AG04449 (cell line): ENCODE measurements at places on chromosomes 11 and 22.

- DNase-seq = no peak
Observed at GRCh38 chr11:19910931-19911330, 198.3 kb downstream of the NAV2 start.

- no peak for DNase-seq
Observed at GRCh38 chr11:120974965-120975364, 48.9 kb upstream of the TBCEL start.

- DNase-seq = no peak
Observed at GRCh38 chr11:32417806-32418205, 17.5 kb downstream of the WT1 start.

- DNase-seq = no peak
Observed at GRCh38 chr11:125871391-125872137, 15.9 kb upstream of the HYLS1 start.

DNA sequence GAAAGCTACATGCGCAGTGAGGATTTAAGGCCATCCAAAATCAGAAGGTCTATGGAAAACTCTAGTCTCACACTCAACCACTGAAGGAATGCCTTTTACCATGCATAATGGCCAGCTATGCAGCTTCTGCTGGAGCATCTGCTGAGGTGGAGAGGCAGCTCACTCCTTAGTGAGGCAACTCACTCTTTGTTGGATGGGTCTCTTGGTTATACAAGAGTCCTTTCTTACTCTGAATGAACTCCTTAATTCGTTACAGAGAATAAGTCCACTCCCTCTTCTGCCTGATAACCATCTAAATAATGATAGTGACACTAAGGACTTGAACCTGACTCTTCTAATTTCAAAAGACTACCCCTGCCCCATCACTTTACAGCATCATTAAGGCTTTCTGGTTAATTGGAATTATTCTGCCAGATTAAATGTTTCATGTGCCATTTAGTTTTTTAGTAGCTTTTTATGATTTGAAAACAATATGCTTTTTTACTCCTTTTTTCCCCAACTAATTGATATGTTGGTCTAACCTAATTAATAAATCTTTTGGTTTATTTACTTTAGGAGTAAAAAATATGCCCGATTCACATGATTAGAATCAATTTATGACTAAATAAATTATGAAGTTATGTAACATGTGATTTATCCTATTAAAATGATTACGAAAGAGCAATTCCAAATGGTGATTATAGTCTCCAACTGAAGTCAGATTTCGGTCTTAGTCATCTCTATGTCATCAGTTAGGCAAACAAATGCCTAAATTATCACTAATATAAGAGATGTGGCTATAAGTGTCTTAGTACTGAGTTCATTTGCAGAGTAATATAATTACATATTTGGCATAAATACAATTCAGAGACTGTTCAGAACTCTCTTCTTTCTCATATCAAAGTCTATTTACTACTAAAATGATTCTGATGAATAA, 286.7 kb upstream of the CCDC90B start:
- peak; percentile 24 for DNase-seq

DNA sequence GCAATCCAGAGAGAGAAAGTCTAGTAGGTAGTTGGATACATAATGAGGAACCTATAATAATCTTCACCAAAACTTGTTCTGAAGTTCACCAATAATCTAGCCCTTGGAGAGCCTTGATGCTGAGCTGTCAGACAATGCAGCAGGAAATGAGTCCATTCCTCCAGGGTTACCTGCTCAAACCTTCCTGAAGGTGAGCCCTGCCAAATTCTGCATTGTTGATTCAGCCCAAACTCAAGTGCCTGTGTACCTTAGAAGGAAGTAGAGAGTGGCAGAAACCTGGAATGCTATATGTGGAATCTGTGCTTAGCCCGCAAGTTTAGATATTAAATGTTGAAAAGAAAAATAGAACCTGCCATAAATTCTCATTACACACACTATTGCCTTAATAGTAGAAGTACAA, 77.4 kb upstream of the SPON1 start:
- DNase-seq = no peak

- no peak for DNase-seq
Observed at GRCh38 chr22:46209262-46209661, 40.8 kb downstream of the CDPF1 start.

GRCh38 chr11:2539371-2540222, 94.8 kb downstream of the KCNQ1 start:
- DNase-seq = no peak

DNA sequence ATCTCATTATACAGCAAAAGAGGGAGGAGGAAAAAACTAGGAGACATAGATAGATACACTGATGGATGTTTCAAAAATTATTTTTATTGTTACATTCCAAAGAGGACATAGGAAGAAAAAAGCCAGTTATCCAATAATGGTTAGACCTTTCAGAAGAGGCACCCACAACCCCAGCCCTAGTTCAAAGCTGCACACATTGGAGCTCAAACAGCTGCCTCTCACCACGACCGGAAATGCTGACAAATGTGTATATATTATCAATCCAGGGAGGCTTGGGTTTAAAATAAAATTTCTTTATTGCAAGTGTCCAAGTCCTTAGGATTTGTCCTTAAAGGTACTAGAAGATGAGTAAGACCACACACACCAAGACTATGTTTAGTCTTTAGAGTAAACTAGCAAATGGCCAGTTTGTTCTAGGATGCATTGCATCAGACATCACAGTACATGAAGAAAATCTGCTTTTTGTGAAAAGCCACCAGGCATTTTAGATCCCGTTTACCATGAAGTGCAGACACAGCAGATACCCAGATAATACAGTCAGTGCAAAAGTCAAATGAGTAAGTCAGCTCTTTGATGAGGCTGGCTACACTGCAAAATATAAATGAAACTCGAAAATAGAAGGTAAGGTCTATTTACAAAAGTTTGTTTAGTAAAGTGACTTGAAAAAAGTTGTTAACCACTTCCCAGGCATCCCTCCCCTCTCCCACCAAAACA, 4.6 kb upstream of the ASCL3 start:
- DNase-seq = no peak

GRCh38 chr11:95092549-95093324, 3.1 kb downstream of the ENDOD1 start:
- no peak for DNase-seq

DNA sequence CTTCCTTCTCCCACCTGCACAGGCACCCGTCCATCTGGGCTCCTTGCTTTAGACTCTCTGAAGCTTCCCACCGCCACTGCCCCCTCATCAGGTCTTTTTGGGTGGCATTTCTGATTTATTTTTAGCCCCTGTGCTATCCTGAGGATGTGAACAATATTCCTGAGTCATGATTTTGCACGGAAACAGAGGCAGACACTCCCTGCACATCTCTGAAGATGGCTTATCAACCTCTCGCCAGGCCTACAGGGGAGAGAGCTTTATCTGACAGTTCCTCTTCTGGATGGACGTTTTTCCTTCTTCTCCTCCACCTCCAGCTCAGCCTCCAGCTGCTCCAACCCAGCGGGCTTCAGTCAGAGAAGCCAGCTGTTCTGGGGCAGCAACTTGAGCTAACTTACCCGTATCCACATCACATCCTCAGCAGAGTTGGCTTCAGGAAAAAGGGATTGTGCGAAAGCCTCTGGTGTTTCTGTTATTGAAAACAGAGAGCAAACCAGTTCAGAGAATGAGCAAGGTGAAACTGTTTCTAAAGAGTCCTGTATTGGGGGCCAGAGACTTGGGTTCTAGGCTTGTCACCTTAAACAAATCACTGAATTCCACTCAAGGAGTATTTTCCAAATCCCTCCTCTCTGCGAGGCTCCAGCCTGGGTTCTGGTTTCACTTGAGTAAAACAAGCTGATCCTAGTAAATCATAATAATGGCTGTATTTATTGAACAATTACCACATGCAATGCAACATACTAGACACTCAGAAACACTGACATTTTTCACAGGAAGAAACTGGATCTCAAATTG, 33.1 kb upstream of the ETS1 start:
- no peak for DNase-seq

DNA sequence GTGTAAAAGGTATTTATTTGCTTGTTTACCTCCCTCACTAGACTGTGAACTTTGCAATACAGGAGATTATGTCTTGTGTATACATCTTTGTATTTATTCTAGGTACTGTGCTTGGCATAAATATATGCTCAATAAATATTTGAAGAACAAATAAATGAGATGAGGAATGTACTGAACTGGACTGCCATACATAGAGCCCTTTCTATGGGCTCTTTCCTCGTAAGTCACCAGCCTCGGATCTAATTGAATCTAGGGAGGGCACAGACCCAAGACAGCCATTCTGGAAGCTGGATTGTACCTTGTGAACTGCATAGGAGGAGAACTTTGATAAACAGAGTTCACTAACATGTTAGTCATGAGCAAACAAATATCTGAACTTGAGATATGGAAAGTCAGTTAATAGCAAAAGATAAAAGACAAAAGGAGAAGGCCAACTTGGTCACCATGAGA, 503.9 kb downstream of the INSC start:
- no peak for DNase-seq

DNA sequence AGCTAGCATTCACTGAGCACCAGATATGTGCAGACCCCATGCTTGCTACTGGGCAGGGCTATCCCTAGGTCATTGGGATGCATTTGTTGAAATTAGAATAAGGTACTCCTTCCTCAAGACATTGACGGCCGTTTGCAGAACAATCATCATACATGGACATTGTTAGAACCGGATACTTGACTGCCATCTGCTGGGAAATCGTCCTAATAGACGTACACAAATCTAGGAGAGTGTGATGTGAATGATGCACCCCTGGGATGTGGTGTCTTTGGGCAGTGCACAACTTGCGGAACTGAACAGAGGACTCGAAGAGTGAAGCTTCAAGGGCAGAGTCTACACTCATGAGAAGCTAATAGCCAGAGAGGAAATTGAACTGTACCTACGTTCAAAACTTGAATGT, 35.9 kb downstream of the MYO18B start:
- no peak for DNase-seq

DNA sequence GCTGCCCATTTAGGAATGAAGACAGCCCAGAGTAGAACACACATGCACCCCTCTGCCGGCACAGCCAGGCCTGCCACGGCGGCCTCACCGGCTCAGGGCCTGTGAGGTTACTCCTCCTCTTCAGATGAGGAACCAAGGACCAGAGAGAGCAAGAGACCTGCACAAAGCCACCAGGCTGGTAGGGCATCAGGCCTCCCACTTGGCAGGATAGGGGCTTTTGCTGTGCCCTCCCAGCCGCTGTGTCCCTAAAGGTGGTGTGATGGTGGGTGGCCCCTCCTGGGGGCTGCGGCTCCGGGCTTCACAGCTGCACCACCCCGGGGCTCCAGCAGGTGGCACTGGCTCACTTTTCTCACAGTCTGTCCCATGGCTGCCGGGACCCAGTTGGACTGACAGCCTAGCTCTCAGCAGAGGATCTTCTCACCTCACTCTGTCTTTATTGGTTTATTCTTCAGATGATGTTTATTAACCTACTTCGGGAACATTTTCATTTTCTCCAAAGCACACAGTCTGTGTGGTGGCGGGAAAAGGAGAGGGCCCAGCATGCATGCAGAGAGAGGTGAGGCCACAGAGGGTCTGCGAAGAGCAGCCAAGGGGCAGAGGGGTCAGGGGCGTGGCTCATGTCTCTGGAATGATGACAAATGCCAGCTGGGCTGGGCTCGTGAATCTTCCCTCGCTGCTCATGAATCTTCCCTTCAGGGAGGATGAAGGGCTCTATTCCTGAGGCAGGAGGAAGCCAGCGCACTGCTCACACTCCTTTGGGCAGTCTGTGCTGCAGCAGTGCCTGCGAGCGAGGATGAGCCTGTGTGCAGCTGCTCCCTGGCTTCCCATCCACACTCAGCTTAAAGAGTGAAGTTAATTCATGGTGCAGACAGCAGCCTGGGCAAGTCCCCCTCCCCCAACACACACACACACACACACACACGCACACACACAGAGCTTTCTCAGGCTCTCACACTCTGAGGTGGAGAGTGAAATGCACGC, 101.1 kb upstream of the PITPNB start:
- no peak for DNase-seq

GRCh38 chr11:130672911-130673310, 224.5 kb downstream of the ADAMTS15 start:
- DNase-seq = no peak

DNA sequence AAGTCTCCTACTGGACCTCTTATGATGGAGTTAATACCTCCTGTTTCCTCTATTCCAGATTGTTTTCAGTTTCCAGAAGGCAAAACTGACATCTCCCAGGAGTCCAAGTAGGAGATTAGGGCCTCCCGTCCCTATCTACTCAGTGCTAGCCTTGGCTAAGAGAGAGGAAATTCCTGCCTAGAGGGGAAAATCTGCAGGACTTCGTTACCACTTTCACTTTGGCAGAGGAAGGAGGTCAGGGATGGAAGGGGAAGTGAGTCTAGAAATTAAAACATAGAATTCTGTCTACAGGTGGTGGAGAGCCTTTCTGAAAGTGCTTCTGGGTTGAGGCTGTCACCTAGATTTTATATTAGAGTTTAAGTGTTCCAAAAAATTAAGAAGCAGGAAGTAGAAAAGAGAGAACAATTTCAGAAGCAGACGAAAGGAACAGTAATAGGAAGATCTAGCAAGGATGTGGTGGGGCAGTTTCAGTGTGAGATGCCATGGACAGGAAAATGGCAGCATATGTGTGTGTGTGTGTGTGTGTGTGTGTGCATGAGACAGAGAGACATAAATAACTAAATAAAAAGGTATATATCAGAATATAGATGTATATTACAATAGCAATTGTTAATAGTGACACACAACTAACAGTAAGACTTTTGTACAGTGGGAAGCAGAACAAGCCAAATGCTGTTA, 2.4 kb upstream of the TRIM68 start:
- no peak for DNase-seq

GRCh38 chr11:62644220-62644619, 2.2 kb downstream of the GANAB start:
- DNase-seq = no peak

GRCh38 chr11:13114566-13115379, 105.7 kb downstream of the RASSF10 start:
- no peak for DNase-seq

DNA sequence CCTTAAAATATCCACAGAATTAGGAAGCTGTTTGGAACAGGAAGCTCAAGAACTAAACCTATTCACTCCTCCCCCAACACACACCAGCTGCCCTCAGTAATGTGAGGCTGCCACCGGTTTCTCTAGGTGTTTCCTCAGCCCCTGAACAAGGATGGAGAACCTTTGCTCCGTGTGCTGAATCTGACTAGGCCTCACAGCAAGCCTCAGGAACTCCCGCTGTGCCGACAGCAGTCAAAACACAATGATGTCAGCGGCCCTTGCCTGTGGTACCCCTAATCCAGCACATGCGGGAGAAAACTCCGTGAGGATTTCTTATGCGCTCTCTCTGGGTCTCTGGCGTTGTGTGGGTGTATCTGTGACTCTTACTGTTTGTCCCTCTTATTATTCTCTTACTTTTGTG, 153.3 kb downstream of the EFCAB6 start:
- DNase-seq = no peak

- no peak for DNase-seq
Observed at GRCh38 chr11:37264060-37264459, 666.0 kb upstream of the RAG2 start.

- peak; percentile 94 for DNase-seq
Observed at GRCh38 chr11:9943386-9944110, 279.7 kb downstream of the SWAP70 start.

GRCh38 chr11:15114501-15115475, at the start of gene INSC:
Gene INSC (plus strand): TSS chr11:15114923. CDS start chr11:15149175, 34,252 bp downstream.
- no peak for DNase-seq
